Nephron progenitor cell (in vitro differentiated cells): ENCODE measurements at places on chromosomes 3 and 15.

DNA sequence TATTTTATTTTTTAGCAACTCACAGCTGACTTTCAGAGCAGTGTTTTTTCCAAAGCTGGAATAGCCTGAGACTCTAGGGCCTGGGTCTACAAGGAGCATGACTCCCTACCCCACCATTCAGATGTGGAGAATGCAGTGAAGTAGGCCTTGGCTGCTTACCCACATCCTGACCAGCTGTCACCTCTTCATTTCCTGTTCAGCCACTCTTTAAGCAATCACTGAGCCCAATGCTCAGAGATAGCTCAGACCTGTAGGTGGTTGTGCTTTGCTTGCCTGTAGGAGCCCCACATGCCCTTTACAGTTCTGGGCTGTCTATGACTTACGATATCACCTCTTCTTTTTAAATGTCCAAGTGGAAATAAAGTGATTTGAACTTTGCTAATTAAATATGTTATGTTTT lies 148.1 kb downstream of the NEK11 start:
- no peak for DNase-seq

GRCh38 chr3:46853441-46854415 lies 9.5 kb downstream of the MYL3 start:
- DNase-seq: no peak

- DNase-seq: no peak
Observed at GRCh38 chr3:10437272-10437994, 68.0 kb downstream of the ATP2B2 start.

DNA sequence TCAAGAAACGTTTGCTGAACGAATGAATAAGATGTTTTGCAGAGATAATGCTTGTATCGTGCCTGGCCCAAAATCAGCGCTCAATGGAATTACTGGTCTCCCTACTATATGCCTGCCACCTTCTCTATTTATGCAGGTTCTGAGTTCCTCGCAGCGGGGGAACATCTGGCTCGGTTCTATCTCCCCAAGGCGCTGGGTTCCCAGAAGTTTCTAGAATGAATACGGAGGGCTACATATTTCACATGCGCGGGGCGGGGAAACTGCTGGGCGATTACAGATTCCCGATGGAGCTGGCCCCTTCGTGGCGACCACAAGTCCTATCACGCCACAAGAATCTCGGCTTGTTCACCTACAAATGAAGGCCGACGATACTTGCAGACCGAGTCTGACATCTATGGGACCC lies 411 bp upstream of the EIF2B5 start:
- DNase-seq: no peak

DNA sequence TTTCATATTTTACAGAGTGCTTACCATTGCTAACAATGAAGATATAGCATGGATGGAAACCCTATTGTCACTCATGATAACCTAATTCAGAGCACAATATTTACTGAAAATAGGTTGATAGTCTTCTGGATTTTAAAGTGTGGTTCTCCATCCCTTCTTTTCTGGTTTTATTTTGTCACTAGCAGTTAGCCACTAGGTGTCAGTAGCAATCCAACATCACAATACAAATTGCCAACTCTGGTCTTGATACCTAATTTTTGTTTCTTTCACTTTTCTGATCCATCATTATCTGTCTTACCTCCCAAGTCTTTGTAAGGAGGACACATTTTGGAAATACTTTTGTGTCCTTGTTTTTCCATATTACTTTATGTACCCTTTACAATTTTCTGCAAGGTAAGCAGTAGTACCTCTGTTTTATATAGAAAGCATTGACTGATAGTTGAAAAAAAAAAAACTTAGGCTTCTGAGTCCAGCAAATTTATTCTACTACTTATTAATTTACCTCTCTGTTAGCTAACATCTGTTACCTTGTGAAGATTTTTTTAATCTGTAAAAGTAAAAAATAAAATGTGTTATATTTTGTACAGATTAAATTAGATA lies 28.3 kb upstream of the CRYBG3 start:
- no peak for DNase-seq

- DNase-seq: no peak
Observed at GRCh38 chr3:183329543-183329942, 76.5 kb downstream of the B3GNT5 start.

GRCh38 chr3:137012097-137012501 lies 54.3 kb downstream of the IL20RB start:
- no peak for DNase-seq

GRCh38 chr3:81985996-81986723 lies 224.7 kb upstream of the GBE1 start:
- DNase-seq: no peak

DNA sequence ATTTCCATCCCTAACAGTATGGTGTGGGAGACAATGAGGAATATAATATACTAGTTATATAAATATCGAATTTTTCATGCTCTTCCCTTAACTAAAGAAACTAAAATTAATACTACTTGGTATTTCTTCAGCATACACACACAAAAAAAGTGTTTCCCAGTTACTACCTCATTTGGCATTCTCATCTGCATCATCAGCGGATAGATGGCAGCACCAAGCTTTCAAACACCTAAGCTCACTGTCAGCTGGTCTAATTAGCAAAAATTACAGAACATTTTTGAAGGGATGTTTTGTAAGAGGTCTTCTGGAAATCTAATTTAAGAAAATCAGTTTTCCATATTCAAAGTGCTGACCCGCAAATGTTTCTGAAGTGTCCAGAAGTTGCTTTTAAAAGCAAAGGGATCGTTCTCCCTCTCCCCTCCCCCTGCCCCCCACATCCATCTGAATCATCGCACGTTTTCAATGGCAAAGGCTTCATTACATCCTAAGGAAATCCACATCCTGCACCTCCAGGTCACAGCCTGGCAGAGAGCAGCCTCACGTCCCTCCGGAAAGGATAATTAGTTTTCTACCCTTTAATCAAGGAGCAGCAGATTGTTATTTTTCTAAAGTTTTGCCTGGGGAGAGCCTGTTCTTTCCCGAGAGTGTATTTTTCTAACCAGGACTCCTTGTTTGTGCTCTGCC lies 86.1 kb upstream of the SPATA12 start:
- no peak for DNase-seq

GRCh38 chr3:115875460-115875859 lies 252.2 kb downstream of the GAP43 start:
- DNase-seq: no peak

- no peak for DNase-seq
Observed at GRCh38 chr15:80480171-80480811, 76.1 kb downstream of the ARNT2 start.

DNA sequence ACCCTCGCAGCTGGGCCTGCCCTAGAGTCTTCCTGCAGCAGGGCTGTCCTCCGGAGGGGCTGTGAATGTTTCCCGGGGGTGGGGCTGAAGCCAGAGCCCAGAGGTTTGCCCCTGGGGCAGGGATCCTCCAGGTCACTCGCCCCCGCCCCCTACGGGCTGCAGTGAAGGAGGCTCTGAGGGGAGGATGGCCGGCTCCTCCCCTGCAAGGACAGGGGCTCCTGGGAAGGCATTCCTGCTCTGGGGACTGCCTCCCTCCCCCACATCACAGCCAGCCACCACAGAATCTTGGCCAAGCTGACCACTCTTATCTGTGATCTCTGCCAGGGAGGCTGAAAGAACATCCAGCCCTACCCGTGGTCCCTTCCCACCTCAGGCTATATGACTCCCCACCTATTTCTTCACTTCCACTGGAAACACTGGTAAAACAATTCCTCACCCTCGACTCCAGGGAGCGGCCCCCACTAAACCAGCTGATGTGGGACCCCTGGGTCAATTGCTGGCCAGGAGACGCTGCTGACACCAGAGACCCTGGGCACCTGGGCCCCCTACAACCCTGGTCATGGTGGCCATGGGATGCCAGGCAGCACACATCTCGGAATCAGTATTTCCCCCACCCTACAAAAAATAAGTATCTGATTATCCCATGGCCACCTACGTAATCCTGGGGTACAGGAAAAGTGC lies 66.0 kb downstream of the HMCES start:
- peak; percentile 57 for DNase-seq

DNA sequence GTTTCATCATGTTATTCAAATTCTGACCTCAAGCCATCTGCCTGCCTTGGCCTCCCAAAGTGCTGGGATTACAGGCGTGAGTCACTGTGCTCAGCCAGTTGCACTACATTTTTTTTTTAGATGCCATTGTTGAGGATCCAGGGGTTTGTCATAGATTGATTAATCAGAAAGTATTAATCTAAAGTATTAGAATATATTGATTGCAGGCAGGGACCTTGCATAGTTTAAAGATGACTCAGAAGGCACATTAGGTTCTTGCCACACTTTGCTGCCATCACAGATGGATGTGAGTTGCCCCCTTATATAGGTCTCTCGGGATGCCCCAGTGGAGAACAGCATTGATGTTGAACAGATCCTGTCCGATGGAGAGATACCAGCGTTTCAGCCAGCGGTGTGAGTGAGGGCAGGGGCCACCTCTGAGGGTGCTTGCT lies 41.1 kb downstream of the IGF1R start:
- no peak for DNase-seq

DNA sequence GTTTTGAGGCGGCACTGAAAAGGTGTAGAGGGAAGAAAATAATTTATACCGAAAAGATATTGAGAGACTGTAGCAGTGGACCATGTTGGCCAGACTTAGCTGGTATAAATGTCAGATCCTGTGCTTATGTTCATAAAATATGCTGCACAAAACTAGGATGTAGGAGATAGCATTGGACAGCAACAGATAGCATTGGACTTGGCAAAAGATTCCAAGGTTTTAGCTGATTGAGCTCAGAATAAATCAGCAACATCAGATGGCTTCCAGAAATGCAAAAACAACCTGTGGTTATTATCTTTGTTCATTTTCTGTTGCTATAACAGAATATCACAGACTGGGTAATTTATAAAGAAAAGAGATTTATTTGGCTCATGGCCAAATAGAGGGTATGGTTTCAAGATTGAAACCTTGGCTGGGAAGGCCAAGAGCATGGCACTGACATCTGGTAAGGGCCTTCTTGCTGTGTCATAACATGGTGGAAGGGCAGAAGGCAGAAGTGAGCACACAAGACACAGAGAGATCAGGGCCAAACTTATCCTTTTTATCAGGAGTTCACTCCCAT lies 34.7 kb downstream of the SLC28A1 start:
- no peak for DNase-seq

DNA sequence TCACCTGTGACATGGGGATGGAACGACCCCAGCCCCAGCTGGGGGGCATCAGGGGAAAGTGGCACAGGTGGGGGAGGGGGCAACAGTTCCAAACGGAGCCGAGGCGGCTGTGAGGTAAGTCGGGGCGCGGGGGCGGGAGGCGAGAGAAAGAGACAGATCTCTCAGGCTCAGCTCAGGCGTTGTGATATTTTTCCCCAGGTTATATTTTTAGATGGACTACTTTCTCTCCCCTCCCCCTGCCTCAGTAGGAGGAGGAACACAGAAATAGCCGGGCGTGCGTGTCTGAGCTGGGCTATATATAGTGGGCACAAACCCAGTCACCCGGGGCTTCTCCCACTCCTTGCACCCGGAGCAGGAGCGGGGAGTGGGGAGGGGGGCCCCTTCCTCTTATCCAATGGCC lies 91.0 kb upstream of the LINGO1 start:
- DNase-seq: no peak

- no peak for DNase-seq
Observed at GRCh38 chr15:79811406-79812405, 85.1 kb downstream of the MTHFS start.

DNA sequence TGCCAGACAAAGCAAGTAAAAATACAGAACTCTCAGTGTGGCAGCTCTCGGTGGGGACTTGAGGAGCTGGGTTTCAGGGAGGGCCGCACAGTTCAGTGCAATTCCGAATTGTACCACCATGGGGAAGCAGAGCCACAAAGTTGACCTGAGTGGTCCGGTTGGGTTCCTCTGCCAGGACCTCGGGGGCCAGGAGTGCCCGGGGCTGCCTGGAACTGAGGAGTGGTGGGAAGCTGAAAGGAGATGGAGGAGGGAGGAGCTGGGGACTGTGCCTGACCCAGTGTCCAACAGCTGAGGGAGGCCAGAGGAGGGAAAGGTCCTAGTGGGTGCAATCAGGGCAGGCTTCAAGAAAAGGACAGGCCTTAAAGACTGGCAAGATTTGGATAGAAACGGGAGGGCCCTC lies 32.2 kb upstream of the TRH start:
- peak; percentile 81 for DNase-seq

DNA sequence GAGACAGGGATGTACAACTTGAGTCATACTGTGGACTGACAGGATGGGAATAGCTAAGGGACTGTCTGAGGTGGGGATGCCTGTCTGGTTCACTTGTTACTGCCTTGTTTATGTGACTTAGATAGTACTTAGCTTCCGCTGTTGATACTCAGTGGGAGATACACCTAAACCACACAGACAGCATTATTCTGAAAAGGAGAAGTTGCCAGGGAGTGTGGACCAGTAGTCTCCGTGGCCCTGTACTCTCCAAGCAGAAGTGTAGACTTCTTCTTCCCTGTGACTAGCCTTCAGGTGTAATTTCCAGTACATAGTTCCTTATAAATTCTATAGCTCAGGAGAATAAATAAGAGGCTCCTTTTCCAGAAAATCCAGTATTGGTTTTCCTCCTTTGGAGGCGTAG lies 5.1 kb downstream of the HIGD2B start:
- DNase-seq: no peak

GRCh38 chr3:170689893-170690660 lies 104.2 kb upstream of the SLC7A14 start:
- DNase-seq: peak; percentile 77

- no peak for DNase-seq
Observed at GRCh38 chr3:4752201-4753072, 226.8 kb upstream of the BHLHE40 start.

DNA sequence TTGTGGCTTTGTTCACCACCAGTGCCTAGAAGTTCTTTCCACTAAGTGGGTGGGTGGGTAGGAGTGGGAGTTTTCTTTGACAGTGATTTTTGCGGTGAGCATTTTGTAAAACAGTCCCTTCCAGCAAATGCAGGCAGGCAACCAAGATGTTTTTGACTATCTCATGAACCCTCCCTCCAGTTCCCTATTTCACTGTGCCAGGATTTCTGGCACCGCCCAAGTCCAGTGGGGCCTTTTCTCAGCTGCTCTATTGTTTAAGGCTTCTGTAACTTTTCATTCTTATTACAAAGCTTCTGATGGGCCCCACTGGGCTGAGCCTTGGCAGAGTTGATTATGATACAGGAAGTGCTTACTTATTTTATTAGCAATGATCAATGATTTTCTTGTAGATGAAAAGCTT lies 236.0 kb downstream of the EDEM1 start:
- DNase-seq: no peak

GRCh38 chr3:134460965-134461364 lies 24.8 kb downstream of the ANAPC13 start:
- no peak for DNase-seq

DNA sequence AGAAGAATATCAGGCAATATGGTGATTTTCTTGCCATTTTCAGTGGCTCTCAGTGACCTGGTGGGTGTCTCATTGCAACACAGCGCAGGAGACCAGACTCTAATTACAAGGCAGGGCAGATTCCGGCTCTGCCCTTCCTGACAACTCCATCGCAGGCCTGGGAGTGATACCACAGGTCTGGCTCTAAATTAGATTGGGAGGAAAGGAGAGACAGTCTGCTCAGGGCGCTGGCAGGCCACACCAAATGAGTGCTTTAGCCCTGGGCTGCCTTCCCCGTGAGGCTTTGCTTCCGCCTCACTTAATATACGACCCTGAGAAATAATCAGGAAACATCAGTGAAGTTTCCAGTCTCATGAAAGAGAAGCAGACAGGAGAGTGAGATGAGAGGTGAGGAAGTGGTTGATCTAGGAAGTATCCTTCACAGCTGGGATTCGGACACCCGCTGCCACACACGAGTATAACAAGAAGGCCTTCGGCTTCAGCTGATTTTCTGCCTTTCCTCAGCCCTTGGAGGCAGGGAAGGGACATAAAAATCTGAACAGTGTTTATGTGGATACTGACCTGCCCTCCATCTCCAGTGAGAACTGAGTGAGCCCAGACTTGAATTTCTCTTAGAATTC lies 73.7 kb upstream of the PROK2 start:
- peak; percentile 20 for DNase-seq

GRCh38 chr3:7285505-7285904 lies 424.6 kb downstream of the GRM7 start:
- no peak for DNase-seq
